Calu3 (cell line): ENCODE measurements at places on chromosomes 12 and 14. TPM values are rescaled to one million over a fixed set of nuclear protein-coding genes. Genes with fewer than 3 reads are reported as not detected.
A peak's percentile ranks its signal among the peaks of the same experiment; 100 is the strongest.

- DNase-seq, result no peak
Measured at GRCh38 chr14:89479802-89480201, 62.8 kb upstream of the FOXN3 start.

CLMN gene
- 104 and 111 TPM in 2 replicates for total RNA-seq

PLEKHG3 gene
- total RNA-seq, result 39.0 and 53.6 TPM in 2 replicates

DNA sequence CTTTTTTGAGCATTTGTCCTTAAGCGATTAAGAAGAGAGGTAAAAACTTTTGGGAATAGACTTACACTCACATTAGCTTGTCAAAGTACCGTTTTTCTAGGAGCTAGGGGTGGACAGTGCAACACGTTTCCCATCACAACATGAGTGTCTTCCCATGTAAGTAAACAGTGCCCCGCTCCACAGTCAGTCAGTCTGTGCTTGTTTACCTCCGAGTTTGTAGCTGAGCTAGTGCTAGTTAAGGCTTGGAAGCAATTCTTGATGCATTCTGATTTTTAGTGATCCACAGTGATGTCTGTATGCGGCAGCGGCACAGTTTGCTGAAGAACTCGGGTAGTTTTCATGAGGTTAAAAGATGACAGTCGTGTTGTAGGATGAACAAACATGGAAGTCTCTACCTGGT, 941 bp downstream of the ZDHHC17 start:
- no peak for DNase-seq

DNA sequence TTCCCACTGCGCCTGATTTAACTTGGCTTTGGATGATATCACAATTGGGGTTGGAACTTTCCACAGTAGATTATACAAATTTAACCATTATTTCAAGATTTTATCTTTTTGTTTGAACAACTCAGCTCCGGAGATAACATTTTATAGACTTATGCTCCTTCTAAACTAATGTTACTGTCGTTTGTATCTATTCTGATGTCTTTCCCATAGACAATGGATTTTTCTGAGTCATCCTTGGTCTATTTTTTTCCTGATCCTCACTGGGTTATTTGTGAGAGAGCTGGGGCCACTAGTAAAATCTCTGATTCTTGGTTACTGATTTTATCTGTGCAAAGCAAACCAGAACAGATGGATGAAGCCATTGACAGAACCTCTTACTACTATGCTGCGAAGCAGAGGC, 175.1 kb downstream of the SLC38A4 start:
- DNase-seq, result no peak

BMAL2 gene
- total RNA-seq, result 68.2 and 71.2 TPM in 2 replicates

- DNase-seq, result no peak
Measured at GRCh38 chr14:69495341-69495921, 10.9 kb downstream of the PLEKHD1 start.

- DNase-seq, result no peak
Measured at GRCh38 chr14:89128311-89129026, 288.6 kb downstream of the FOXN3 start.

GRCh38 chr12:108425238-108425795, 86.2 kb upstream of the CMKLR1 start:
- no peak for DNase-seq

- no peak for DNase-seq
Measured at GRCh38 chr12:96510306-96510764, 21.0 kb downstream of the CFAP54 start.

OR4K15 gene
- not detected in 2 replicates for total RNA-seq

DNA sequence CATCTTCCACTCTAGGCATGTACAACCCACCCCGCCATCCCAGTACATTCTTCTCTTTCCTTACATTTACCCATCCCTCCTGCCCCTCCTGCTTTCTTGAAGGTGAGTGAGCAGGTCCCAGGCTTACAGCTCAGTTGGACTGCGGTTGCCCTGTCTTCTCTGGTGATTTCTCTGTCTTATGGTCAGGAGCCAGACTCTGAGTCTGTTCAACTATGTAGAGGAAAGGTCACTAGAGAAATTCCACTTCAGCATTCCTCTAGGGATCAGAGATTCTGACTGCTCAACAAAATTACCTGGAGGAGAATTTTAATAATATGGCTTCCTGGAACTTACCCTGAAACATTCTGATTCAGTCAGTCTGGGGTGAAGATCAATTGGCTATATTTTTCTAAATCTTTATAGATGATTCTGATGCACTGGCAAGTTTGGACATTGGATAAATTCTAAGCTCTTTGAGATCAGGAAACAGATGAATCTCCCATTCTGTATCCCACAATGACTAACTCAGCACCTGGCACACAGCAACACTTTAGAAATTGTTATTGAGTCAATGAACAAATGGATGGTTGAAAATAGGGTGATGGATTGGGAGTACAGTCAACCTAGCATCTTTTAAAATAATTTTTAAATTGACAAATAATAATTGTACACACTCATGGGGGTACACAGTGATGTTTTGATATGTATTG, 128.6 kb upstream of the HIF1A start:
- no peak for DNase-seq

MSRB3 gene
- 1.4 and 1.5 TPM in 2 replicates for total RNA-seq

GRCh38 chr14:77986773-77987172, 183.4 kb upstream of the NRXN3 start:
- DNase-seq, result no peak

DNA sequence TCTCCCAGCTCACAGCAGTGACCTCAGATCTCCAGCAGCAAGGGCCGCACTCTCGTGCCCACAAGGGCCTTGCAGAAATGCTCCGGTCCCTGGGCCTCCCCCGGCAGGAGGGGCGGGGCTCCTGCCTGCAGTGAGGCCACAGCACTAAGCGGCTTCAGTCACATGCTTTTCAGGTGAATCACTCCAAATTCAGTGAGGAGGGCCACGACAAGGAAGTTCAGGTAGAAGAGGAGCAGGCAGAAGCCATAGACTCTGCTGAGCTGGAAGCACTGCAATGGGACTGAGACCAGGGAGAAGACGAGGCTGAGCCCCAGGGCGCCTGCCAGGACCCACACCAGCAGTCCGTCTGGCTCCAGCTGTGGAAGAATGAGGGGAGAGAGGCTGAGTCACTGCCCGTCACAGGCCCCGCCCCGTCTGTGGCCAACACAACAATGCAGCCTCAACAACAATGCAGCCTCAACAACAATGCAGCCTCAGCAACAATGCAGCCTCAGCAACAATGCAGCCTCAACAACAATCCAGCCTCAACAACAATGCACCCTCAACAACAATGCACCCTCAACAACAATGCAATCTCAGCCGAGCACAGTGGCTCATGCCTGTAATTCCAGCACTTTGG, 35.2 kb downstream of the SLC8B1 start:
- peak; percentile 87 for DNase-seq

DNA sequence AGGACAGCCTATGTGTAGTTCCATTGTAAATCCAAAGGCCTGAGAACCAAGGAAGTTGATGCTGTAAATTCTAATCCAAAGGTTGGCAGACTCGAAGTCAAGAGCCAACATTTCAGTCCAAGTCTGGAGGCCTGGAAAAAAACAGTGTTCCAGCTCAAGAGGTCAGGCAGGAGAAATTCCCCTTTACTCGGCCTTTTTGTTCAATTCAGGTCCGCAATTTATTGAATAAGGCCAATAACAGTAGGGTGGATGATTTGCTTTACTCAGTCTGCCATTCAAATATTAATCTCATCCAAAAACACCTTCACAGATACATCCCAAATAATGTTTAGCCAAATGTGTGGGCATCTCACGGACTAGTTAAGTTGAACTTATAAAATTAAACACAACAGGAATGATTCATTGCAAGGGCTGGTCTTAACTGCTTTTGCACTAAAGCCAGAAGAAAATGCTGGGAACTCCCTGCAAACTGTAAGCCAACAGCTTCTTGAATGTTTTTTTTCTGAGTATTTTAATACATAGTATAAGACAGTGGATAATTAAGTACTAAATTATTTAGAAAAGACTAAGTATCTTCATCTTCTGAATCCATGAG, 197.4 kb upstream of the GARIN6 start:
- DNase-seq, result no peak

SELPLG gene
- total RNA-seq, result 0.54 and 0.76 TPM in 2 replicates

RBP5 gene
- 0.81 and 2.3 TPM in 2 replicates for total RNA-seq

SMOC1 gene
- 21.4 and 39.6 TPM in 2 replicates for total RNA-seq

DNA sequence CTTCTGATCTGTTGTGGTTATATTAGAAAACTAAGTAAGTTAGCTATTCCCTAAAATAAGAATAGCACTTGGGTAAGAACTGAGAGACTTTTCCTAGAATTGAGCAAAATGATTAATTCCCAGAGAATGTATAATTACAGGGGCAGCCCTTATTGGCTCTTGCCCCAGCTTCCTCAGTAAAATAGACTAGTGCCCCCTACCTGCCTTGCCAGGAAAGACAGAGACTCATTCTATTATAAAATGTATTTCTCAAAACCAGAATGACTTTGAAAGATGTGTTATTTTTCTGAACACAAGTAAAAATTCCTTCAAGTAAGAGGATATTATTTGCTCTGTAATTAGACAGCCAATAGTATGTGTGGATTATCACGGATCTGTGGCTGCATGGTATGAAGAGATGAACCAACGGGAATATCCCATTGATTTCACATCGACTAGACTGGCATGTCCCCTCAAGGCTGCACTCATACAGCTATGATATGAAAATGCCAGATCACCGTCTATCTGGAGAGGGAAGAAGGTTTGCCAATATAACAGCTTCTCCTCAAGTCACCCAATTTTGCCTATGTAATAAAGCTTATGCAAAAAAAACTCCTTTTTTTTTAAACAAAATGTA, 7.4 kb upstream of the GLRX5 start:
- peak; percentile 45 for DNase-seq

DNA sequence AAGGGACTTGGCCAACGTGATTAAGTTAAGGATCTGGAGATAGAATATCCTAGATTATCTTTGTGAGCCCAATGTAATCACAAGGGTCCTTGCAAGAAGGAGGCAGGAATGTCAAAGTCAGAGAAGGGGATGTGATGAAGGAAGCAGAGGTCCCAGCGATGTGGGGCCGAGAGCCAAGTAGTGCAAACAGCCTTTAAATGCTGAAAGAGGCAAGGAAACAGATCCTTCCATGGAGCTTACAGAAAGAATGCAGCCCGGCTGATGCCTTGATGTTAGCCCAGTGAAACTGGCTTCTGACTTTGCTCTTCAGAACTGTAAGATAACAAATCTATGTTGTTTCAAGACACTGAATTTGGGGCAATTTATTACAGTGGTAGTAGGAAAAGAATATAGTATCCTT, 74.9 kb downstream of the NEDD1 start:
- DNase-seq, result no peak

MEG3 gene
- total RNA-seq, result not detected in 2 replicates

MARS1 gene
- total RNA-seq, result 358 and 369 TPM in 2 replicates

ITFG2 gene
- total RNA-seq, result 26.7 and 31.9 TPM in 2 replicates

STAB2 gene
- not detected in 2 replicates for total RNA-seq

SYNDIG1L gene
- not detected in 2 replicates for total RNA-seq
